ENCODE measurements at places on chromosomes 6 and 20.
A peak's percentile ranks its signal among the peaks of the same experiment; 100 is the strongest.

DNA sequence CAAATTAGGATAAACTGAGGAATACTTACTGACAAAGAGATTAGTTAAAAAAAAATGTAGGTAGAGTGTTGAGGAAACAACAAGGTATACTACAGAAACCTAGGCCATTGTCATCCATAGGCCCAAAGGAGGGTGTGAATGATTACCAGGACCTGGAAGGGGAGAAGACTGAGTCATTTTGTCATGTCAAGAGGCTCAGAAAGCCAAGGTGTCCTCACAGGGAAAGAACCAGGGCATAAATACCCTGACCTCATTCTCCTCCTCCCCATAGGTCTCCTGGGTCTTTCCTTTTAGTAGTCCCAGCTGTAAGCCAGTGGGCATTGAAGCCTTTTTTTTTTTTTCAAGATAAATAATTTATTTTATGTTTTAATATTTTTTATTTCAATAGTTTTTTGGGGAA, 582.1 kb upstream of the JAG1 start:
- no peak for DNase-seq

- no peak for DNase-seq
These were observed 24.8 kb downstream of the TASP1 start for GRCh38 chr20:13613917-13614316.

DNA sequence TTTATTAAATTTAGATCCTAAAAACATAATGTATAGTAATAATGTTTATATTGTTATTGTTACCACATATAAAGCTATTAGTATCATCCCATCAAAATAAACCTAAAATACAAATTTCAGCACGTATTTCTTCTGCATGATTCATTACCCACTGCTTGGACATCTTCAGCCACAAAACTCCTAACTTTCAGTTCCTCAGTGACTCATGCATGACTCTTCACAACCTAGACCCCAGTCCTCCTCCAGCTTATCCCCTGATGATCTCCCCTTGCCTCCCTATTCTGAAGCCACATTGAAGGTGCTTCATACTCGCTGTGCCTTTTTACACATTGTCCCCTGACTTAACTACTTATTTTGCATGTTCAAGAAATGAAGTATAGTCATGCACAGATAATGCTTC, 11.2 kb upstream of the GPRC6A start:
- no peak for DNase-seq

GRCh38 chr6:79079561-79080041, 1.5 kb upstream of the PHIP start:
- DNase-seq = peak; percentile 14

GRCh38 chr20:57695012-57695411, 14.8 kb downstream of the PMEPA1 start:
- no peak for DNase-seq

- peak; percentile 97 for DNase-seq
These were observed 774 bp downstream of the PLEKHG1 start for GRCh38 chr6:150600301-150601017.

- no peak for DNase-seq
These were observed 388.7 kb downstream of the ARHGAP18 start for GRCh38 chr6:129321303-129321702.

DNA sequence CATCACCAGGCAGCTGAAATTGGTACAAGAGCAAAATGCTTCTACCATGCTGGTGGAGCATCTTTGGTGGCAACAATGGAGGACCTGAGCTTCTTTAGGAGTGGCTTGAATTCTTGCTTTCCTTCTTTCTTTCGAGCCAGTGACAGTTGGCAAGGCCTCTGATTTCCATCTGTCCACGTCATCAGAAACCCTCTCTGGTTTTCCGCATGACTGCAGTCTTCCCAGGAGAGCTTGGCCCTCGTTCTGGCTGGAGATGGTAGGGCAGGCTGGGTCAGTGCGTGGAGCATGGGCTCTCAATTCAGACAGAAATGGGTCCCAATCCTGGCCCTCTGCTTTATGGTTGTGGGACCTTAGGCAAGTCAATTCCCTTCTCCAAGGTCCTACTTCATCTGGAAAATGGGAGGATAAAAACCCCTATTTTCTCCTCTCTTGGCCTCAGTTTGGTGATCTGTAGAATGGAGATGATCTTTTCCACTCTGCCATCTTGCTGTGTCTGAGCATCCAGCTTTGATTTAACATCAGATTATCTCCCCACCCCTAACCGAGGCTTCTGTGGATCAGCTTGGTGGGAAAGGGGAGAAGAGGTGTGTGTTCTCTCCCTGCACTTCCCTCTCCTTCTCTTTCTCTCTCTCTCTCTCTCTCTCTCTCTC, 3.6 kb upstream of the BPIFB1 start:
- no peak for DNase-seq

DNA sequence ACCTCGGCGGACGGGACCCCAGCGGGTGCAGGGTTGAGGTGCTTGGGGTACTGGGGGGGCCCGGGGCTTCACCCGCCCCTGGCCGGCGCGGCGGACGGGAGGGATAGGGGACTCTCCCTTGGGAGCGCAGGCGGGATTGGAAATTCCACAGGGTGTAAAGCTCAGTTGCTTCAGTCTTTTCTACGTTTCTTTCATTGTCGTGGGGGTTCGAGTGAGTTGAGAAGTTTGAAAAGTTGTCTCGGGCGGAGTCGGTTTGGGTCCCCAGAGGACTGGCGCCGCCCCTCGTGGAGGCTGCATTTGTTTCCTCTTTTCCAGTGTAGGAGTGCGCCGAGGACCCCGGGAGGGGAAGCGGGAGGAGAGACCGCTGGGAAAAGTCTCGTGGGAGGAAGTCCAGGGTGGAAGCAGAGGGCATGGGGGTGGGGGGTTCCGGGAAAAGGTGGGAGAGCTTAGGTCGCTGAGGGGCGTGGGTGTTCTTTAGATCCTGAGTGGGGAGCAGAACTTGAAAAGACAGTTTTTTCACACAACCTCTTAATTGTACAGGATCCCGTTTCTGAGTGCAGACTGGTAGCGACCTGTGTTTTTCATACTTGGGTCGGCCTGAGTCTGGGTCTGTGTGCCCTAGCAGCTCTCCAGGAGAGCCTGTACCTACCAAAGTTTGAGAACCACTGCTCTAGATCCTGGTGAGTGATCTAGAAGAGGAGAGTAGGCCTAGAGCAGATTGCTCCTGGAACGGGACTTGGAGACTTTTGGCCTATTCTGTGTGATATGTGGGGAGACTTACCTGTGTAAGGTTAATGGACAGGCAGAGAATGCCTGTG, 495 bp downstream of the FAM83B start:
- no peak for DNase-seq

- DNase-seq = no peak
These were observed 49.4 kb downstream of the PFDN4 start for GRCh38 chr20:54257071-54257816.

DNA sequence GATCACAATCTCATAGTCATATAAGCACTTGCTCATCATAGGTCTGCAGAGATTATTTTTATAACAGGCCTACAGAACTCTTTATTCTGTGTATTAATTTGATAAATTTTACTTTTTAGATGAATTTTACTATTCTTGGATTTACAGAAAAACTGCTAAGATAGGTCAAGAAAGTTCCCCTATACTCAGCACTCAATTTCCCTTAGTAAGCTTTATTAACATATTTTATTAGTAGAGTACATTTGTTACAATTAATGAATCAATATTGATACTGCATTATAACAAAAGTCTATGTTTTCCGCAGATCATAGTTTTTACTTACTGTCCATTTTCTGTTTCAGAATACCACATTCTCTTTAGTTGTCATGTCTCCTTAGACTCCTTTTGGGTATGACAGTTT, 148.9 kb downstream of the GRM1 start:
- no peak for DNase-seq

GRCh38 chr6:159062564-159062945, 17.8 kb upstream of the TAGAP start:
- no peak for DNase-seq

- no peak for DNase-seq
These were observed 156.1 kb upstream of the PTPRK start for GRCh38 chr6:128676456-128676855.

- DNase-seq = no peak
These were observed 20.6 kb upstream of the FBXO9 start for GRCh38 chr6:53044572-53044971.

DNA sequence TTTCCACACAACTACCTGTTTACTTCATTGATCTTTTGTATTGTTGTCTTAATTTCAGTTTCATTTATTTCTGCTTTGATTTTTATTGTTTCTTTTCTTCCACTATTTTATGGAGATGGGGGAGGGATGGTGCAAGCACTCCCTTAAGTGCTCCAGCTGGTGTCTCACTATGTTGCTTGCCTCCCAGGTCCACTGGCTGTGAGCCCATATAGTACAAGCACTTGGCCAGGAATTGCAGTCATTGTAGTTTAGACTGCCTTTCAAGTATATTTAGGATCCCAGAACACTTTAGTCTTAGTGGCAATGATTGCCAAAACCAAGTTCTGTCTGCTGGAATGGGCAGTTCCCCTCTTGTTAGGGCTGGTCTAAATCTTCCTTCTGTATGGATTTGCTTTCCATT, 34.9 kb upstream of the MAN1A1 start:
- no peak for DNase-seq

- DNase-seq = no peak
These were observed 115.1 kb upstream of the FRMD1 start for GRCh38 chr6:168193816-168194721.

Data from NCI-H146 (cell line).